ENCODE measurements at places on chromosomes 13 and 19. TPM values are rescaled to one million over a fixed set of nuclear protein-coding genes. Genes with fewer than 3 reads are reported as not detected.

DNA sequence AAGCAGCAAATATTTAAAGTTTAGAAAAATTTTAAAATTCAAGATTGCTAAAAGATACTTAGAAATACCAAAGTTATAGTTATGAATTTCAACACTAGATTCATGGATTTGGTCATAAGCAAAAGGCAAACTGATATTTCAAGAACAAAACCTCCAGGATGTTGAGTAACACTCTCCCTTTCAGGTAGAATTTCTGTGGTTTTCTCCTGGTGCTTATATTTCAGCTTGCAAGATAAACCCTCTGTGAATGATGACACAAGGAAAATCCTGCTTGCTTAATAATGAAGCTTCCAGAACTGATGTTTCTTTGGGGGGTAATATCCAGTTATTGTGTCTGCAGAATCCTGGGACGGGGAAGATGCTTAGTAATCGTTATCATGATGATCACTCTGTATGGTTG, 320.3 kb upstream of the EDNRB start:
- no peak for DNase-seq

DNA sequence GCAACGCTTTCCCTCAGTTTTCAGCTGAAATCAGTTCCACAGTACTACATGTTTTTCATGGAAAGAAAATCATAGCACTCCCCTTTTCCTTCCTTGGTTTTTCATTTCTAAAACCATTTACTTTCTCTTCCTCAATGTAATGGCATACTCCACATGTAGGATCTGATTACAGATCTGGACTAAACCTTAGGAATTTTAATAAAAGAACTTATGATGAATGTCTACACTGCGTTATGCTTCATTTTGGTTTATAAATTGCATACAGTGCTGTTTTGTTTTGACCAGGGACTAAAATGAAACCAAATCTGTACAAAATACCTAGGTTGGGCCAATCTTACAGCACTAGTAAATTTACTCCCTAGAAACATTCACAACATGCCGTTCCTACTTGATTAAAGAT, 589.9 kb downstream of the TBC1D4 start:
- DNase-seq: no peak

DNA sequence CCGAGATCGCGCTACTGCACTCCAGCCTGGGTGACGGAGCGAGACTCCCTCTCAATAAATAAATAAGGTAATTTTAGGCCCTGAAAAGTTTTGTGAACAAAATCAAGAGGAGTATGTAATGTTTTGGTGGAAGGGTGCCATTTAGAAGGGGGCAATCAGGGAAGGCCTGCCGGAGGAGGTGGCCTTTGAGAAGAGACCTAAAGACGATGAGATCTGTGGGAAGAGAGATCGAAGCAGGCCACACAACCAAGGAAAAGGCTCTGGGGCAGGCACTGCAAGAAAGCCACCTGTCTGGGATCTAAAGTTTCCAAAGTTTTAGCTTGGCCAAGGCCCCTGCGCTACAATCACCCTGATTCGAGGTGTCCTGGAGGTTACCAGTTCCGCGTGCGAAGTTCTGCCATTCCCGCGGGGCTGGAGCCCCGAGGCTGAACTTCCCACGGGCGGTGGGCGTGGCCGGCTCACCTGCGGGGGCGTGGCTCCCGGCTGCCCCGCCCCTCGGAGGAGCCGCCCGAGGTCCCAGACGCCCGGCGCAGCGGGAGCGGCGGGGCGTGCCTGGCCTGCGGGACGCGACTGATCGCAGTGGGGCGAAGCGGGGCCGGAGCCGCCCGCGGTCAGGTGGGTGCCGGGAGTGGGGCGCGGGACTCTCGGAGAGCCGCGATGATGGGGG, at the start of gene KLC3:
Gene KLC3, plus strand, starts transcription at position 519 of the 667 bp plus-strand sequence. CDS start 4,792 bp downstream, outside the sequence.
- DNase-seq: peak; percentile 98

- no peak for DNase-seq
These were observed 87.8 kb downstream of the TDRD3 start for GRCh38 chr13:60484865-60485264.

DNA sequence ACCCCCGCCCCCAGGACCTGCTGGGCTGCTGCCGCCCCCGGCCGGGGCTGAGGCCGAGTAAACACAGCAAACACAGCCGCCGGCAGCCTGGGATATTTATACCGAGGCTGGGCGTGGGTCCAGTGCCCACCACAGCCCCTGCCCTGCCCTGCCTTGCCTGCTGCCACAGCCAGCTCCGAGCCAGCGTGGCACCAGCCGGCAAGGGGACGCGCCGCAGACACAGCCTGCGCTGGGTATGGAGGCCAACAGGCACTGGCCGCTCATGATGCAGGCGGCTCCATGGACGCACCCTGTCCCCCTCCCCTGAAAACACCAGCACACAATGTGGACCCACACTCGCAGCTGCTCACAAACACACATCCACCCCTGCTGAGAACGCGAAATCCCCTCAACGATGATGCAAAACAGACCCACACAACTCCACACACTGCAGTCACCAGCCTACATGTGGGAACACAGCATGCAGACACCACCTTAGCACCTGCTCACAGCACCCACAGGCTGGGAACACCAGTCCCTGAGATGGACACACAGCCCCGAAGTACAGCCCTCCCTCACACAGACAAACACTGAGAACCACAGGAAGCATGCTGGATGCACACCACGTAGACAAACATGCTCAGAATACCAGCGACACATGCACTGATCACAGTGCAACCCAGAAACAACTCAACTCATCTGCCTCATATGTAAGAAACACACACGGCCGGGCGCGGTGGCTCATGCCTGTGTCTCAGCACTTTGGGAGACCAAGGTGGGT, 16.2 kb downstream of the CCDC97 start:
- DNase-seq: peak; percentile 78

DNA sequence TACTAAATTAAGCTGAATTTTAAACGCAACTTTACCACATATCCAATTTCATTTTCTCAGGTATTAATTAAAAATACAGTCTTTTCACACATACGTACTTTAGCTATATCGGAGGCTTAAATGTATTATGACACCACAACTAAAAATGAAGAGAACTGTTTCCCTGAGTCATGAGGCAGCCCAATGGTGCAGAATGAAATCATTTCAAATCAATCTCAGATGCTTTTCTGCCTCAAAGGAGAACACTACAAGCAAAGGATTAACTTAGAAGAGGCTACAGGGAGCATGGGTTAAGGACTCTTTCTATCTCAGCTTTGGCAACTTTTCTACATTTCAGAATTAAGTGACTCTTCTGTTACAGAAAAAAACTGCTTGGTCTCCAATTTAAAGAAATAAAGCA, 516.3 kb upstream of the HTR2A start:
- DNase-seq: no peak

GRCh38 chr13:80036845-80037504, 304.0 kb downstream of the SPRY2 start:
- no peak for DNase-seq

The FOXO1 gene
- total RNA-seq: 24.3 TPM

The KPNA3 gene
- total RNA-seq: 25.5 TPM

The CLEC4M gene
- total RNA-seq: not detected

The KIR2DL1 gene
- not detected for total RNA-seq

The OR7C1 gene
- not detected for total RNA-seq

The GTF3A gene
- total RNA-seq: 90.5 TPM
